ENCODE measurements at places on chromosomes 2 and 18.

GRCh38 chr2:64943387-64944150 lies 45.6 kb upstream of the SLC1A4 start:
- DNase-seq = no peak

- DNase-seq = no peak
Observed at GRCh38 chr18:75198036-75198435, 10.9 kb downstream of the PTGR3 start.

DNA sequence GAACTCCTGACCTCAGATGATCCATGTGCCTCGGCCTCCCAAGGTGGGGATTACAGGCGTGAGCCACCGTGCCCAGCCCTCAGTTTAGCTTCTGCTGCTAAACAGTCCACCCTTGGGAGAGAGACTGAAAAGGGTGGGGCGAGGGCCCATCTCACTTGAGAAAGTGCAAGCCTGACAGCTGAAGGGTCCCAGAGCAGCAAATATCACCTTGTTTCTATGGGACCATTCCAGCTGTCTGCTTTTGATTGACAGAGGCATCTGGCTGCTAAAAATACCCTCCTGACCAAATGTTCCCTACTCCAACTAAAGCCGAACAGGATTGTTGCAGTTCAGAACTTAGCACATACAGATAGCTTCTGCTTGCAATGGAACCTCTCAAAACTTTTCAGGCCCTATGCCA lies 436 bp upstream of the SMYD1 start:
- DNase-seq = no peak

DNA sequence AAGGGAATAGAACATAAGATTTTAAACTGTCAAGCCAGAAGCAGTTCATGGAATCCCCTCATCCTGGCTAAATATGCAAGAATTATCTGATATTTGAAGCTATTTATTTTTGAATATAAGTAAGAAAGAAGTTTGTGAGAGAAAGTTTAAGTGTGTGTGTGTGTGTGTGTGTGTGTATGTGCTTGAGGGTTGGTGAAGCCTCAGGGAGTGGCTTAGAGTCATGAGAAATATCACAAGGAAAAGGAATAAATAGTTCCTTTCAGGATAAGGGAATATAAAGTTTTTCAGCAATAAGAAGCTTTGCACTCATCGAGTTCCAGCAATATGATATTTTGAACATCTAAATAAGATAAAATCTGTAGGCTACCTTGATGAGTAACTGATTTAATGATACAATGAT lies 359.6 kb downstream of the MEIS1 start:
- DNase-seq = no peak

- DNase-seq = no peak
Observed at GRCh38 chr2:113000436-113000835, 4.8 kb upstream of the IL36A start.

GRCh38 chr18:64712035-64712434 lies 563.1 kb upstream of the LINC00305 start:
- no peak for DNase-seq

GRCh38 chr2:96664366-96664925 lies 21.9 kb downstream of the FER1L5 start:
- no peak for DNase-seq

DNA sequence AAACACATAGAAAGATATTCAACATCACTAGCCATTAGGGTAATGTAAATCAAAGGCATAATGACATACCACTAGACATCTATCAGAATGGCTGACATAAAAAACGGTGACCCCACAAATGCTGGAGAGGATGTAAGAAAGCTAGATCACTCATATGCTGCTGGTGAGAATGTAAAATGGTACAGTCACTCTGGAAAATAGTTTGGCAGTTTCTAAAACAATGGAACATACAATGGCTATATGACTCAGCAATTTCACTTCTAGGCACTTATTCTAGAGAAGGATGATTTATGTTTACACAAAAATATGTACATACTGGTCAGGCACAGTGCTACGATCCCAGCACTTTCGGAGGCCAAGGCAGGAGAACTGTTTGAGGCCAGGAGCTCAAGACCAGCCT lies 87.3 kb downstream of the COLEC12 start:
- no peak for DNase-seq

DNA sequence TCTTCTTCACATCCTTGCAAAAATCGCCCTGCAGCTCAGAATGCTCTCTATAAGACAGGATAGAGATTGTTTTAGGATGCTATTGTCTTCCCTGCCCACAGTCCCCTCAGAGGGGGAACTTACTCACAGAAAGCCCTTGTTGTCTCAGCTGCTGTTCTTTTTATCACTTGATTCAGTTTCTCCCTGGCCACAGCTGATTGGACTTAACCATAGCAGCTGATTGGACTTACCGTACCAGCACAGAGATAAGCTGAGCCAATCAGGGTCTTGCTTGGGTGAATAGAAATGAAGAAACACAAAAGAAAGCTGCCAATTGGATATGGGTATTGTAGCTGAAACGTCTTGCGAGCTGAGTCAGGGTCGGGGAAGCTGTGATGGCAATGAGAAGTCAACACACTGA lies 194.2 kb upstream of the MEX3C start:
- DNase-seq = no peak

GRCh38 chr2:130381619-130382018 lies 25.8 kb downstream of the PTPN18 start:
- no peak for DNase-seq

DNA sequence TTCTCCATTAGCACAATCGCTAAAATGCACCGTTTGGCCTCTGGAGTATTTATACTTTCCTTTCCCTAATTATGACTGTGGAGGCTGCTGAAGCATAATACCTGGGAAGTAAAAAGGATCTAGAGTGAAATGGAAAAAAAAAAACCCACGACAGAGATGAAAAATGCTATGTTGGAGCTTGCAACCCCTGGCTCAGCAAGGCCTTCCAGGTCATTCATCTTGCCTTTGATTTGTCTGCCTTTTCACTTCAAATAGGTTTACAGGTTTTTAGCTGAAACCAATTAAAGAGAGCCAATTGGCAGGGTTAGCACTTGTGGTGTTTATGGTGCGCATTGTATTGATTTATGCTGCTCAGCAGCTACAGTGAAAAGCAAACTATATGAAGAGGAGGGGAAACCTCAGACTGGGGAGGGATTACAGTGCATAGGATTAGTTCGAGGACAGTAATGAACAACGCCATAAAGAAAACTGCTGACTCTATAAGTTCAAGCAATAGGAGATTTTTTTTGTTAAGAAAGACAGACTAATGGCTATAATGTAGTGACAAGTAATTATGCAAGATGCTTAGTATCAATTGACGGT lies 347.9 kb downstream of the MEIS1 start:
- no peak for DNase-seq

All from stimulated activated CD4-positive, alpha-beta T cell treated with anti-CD3 and anti-CD28 coated beads, Interleukin-1b, Interleukin-23, amount 100 ng/mL, for 1 hour (primary cell).